ENCODE measurements at places on chromosomes 12 and 14.

- no peak for DNase-seq
Measured at GRCh38 chr14:56237398-56237797, 119.2 kb downstream of the PELI2 start.

- DNase-seq = no peak
Measured at GRCh38 chr12:67681941-67682620, 33.5 kb downstream of the DYRK2 start.

- no peak for DNase-seq
Measured at GRCh38 chr12:51592034-51592705, 1.1 kb downstream of the SCN8A start.

- DNase-seq = no peak
Measured at GRCh38 chr12:90020881-90021280, 312.2 kb upstream of the ATP2B1 start.

GRCh38 chr12:112595410-112595809, 176.7 kb downstream of the PTPN11 start:
- no peak for DNase-seq

- no peak for DNase-seq
Measured at GRCh38 chr12:116423094-116423493, 136.1 kb upstream of the MAP1LC3B2 start.

DNA sequence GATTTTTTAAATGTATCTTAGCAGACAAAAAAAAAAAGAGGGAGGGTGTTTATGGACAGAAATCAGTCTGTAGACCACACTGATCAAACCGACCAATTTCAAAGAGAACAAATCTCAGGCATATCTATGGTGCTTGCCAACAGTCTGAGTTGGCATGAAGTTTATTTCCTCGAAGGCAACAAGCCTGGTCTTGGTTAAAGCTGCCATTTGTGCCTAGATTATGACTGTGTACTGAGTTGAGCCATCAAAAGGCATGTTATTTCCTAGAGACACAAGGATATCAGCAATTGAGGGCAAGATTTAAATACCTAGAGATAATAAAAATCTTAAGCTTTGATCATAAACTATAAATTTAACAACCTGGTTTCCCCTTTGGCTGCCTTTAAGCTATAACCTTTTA, 119.2 kb downstream of the SLC2A13 start:
- no peak for DNase-seq

GRCh38 chr12:69900720-69901131, 75.7 kb downstream of the MYRFL start:
- peak; percentile 53 for DNase-seq

GRCh38 chr14:55301437-55302121, 30.4 kb downstream of the FBXO34 start:
- DNase-seq = no peak

DNA sequence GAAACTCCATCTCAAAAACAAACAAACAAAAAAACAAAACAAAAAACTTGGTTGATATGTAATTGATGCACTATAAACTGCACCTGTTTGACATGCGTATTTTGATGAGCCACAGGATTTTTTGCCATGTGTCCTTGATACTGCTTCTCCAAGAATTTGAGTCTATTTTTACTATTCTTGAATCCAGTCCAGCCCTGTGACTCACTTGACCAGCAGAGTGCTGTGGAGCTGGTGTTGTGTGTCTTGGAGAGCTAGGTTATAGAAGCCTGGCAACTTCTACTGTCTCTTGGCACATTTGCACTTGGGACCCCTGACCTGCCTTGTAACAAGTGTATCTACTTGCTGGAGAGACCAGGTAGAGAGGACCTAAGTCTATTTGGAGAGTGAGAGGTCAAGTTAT, 52.0 kb downstream of the KLRG1 start:
- DNase-seq = no peak

DNA sequence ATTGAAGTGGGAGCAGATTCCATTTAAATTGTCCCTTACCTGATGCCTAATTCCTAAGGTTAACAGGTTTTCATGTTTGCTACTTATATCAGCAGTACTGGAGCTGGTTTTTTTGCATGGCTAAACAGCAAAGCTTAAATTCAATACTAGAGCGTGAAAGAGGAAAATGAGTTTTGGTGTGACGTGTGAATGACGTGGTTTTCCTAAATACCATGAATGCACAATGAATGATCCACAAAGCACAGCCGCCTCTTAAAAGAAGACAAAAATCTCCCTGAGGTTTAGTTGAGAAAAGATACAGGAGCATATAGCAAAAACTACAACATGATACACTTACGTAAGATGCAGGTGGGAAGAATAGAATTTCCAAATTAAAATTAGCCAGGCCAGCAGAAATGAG, 731.1 kb downstream of the DIO2 start:
- no peak for DNase-seq

- no peak for DNase-seq
Measured at GRCh38 chr12:54030889-54031471, 1.9 kb upstream of the HOXC5 start.

DNA sequence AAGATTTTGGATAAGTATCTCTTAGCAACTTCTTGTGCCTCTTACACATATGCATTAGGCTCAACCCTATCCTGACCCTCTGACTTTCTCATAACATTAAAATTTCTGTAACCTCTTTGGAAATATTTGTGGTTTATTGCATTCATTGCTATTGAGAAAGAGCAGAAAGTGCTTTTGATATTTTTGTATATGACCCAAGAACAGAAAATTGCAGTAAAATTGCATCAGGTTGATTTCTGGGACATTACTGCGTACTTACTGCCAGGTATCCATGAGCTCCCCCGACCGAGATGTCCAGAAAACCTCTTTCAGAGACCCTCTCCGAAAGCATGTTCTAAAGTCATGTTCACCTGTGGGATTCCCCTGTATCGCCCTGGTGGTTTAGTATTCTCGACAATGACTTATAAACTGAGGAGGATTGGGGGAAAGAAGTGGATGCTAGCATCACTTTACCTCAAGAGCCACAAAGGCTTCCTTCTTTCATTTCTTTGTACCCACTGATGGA, 14.5 kb upstream of the IL22 start:
- peak; percentile 57 for DNase-seq

GRCh38 chr12:108884116-108885012, 4.5 kb downstream of the DAO start:
- DNase-seq = peak; percentile 56

DNA sequence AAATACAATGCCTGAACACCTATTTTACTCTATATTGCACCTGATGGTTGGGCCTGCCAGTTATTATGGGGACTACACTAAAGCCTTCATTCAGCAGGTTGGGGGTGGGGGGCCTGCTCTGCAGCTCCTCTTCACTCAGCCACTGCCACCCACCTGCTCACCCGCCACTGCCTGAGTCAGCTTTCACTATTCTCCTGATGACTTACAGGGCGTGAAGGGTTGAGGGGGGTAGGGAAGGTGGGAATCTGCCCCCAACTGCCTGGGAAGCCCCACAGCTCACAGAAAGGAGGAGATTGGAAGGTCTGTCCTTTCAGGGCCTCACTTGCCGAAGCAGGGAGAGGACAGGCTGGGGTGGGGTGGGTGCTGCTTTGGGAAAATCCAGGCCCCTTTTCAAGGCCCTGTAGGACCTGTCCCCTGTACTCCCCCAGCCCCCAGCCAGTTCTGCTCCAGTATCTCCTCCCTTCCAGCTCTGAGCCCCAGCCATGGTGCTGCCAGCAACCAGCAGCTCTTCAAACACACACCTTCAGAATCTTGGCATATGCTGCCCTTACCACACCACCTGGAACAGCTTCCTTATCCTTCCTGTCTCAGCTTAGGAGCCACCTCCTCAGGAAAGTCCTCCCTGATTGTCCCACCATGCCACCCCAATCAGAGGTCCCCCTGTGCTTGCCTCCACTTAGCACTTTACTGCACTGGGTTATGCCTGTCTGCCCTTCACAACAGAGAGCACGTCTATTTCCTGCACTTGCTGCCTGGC, 33.1 kb downstream of the IRF2BPL start:
- no peak for DNase-seq

- DNase-seq = no peak
Measured at GRCh38 chr12:94676031-94676641, 25.8 kb upstream of the TMCC3 start.

GRCh38 chr12:105539735-105540134, 209.2 kb downstream of the C12orf75 start:
- no peak for DNase-seq

DNA sequence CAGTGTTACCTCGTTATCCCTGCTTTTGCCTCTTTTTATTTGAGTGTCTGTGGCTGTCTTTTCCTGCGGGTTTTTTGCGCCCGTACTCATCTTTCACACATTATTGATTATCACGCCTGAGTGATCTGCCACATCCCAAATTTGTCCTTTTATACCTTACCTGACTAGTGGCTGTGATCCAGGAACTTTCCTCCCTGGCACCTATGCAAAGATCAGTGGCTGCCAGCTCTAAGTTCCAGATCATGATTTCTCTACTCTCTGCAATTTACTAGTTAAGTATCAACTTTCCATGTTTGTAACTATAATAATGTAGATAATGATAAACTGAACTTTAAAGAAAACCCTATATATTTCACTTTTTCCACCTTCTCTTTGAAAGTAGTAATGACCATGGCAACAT, 36.9 kb downstream of the PLEKHA5 start:
- DNase-seq = no peak

DNA sequence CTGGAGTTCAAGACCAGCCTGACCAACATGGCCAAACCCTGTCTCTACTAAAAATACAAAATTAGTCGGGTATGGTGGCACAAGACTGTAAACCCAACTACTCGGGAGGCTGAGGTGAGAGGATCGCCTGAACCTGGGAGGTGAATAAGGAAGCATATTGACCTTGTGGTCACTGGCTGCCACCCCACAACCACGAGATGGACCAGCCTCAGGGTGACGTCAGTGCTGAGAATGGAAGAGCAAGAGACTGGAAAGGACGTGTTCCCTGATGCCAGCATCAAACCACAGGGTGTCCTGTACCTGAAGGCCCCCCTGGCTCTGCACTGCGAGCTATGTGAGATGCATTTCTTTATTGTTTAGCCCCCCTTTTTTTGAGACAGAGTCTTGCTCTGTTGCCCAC, 45.9 kb upstream of the BDKRB2 start:
- DNase-seq = no peak

DNA sequence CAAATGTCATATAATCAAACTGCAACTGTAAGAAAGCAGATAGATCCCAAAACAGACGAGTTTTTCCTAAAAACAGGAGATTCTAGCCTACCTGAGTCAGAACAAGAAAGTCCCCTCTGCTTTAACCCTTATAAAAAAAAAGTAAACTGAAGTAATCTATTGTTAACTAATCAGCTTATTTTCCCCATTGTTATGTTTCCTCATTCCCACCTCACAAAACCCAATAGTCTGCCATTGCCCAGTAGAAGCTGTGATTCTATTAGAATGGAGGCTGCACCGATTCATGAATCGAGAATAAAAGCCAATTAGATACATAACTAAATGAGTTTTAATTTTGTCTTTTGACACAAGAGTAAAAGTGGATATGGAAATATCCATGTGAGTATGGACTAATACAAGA, 115.4 kb downstream of the MED13L start:
- DNase-seq = no peak

GRCh38 chr12:132140501-132140900, 3.6 kb downstream of the DDX51 start:
- DNase-seq = no peak

DNA sequence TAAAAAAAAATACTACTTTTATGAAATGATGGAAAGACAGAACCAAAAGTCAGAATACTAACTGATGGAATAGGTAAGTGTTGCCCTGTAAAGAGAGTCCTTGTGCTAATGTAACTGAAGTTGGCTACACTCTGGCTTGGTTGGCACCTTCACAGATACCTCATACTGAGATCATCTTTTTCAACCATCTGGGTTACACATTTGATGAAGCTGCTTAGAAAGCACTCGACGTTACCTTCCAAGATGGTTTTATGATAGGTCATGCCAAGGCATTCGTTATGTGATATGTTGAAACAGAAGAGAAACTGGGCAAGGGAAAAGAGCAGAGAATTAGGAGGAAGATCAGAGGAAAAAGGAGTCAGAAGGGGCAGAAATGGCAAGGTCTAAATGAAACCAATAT, 203.8 kb downstream of the ADAMTS20 start:
- no peak for DNase-seq

GRCh38 chr12:42729535-42729900, 140.0 kb upstream of the PRICKLE1 start:
- no peak for DNase-seq

DNA sequence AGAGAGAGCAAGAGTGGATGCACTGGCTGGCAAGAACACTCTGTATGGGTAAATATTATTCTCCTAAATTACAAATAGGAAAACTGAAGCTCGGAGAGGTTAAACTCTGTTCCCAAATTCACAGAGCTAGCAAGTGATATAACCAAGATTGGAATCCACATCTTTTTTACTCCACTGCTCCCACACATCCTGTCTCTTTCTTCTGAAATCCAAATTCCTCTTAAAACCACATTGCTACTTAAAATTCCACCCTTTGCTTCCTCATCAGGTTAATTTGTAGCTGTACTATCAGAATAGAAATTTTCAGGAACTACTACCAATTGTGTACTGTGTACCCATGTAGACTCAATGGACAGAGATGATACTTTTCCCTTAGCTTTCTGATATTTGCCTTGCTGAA, 74.4 kb downstream of the ARMH4 start:
- no peak for DNase-seq

DNA sequence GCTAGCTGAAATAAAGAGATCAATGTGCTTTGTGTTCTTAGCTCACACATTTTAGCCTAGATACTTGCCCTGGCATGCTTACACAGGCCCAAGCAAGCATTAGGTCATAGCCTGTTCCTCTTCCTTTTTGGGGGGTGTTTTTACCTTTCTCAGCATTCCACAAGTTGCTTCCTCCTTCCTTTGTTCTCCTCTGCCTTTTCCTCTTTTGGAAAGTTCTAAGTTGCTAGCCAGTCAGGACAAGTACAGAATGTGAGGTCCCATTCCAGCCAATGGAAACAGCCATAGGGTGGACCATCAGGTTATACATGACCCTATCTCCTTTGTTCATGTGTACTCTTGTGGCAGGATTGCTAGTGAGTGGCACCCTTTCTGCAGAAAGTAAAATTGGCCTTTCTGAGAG, 154.9 kb downstream of the RASSF9 start:
- DNase-seq = no peak

- no peak for DNase-seq
Measured at GRCh38 chr12:16893426-16893825, 287.5 kb upstream of the LMO3 start.

DNA sequence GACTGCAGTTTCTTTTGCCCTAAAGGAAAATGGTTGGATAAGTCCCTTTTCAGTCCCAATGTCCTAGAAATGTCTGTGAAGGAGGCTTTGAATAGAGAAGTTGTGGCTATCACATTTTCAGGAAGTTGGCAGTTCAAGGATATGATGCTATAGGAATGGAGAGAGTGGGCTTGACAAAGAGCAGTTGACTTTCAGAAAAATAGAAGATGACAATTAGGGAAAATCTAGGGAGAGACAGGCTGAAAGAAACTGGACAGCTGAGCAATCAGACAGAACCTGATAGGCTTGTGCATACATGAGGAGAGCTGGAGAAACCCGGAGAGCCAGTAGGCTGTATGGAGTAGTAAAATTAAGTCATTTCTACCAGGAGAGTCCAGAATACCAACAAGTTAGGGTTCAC, 50.5 kb downstream of the LMNTD1 start:
- DNase-seq = no peak

DNA sequence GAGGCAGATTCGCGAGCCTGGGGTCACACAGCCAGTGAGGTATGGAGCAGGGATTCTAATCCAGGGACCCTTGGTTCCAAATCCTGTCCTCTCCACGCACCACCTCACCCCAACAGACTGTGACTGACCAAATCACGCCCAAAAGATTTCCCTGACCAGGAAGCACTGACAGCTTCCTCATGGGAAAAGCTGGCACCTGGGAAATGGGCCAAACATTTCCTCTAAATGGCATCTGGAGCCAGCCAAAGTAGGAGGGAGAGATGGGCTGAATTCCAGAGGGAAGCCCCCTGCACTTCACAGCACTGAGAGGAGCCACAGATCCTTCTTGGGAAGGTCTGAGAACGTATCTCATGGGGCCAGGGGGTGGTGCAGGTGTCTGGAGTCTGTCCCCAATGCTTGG, 28.8 kb downstream of the CCDC92 start:
- DNase-seq = no peak
